Activated naive CD4-positive, alpha-beta T cell treated with Interleukin-2 at 50 U/mL for 16 hours (primary cell): ENCODE measurements at places on chromosomes 3 and 15.

DNA sequence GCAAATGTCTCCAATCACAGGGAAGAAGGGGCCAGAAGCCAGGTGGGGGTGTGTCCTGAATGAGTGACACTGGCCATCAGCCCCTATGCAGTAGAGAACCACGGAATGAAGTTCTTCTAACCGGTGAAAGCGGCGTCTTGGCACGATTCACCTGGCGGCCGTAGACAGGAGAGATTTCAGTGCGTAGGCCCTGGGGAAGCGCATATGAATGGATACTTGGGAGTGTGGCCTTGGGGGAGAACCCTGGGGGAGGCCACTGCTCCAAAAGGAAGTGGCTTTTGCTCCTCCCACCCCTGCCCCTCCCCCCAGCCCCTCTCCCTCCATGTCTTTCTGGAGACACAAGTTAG lies 43.6 kb downstream of the RBPMS2 start:
- DNase-seq, result no peak

DNA sequence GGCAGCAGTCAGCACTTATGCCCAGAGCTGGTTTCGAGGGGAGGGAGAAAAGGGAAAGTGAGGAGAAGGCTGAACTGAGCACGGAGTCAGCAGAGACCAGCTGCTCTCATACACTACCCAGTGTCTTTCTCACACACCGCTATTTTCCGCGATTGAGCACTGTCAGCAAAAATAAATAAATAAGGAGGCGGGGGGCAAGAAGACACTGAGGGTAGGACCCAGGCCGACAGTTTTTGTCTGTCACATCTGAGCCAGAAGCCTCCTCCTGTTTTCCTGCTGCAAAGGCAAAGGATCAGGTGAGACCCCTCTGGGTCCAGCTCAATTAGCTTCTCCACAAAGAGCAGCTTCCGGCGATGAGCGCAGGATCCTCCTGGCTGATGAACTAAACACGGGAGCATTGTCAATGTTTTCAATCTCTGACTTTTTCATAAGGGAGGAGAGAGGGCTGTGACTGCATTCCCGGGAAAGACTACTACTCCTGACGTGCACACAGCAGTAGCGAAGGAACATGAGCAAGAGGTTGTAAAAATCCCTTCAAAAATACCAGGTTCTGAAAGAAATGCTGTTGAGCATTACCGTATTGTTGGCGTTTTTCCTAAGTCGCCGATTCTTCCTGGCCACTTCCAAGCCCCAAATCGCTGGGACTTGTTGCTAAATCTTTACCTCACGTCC lies 1.3 kb downstream of the FRMD5 start:
- no peak for DNase-seq

DNA sequence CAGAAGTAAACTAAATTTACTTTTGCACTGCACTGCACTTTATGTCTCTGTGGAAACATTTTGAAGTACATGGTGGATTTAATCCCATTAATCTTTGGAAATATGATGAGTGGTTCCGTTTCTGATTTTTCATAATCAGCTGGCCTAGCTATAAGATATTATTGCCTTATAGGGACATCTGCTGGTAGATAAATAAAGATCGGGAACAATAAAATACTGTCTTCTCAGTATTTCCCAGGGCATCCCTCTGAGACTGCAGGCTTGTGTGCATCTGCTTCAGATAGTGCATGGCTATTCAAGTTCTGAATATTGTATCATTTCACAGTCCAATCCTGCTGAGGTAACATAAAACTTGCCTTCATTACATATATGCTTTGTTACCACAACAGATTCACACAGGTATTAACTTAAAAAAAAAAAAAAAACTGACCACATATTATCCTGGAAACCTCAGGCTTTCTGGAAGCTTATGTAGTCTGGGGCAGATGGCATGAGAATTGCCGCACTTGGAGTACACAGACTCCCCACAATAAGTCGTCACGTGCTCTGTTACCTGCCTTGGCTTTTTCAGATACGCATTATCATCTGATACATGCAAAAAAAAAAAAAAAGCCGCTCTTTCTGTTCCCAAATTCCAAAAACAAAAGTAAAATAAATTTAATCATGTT lies 330.8 kb upstream of the AGTR1 start:
- DNase-seq, result no peak

GRCh38 chr3:15479400-15480224 lies 41.9 kb downstream of the COLQ start:
- no peak for DNase-seq

DNA sequence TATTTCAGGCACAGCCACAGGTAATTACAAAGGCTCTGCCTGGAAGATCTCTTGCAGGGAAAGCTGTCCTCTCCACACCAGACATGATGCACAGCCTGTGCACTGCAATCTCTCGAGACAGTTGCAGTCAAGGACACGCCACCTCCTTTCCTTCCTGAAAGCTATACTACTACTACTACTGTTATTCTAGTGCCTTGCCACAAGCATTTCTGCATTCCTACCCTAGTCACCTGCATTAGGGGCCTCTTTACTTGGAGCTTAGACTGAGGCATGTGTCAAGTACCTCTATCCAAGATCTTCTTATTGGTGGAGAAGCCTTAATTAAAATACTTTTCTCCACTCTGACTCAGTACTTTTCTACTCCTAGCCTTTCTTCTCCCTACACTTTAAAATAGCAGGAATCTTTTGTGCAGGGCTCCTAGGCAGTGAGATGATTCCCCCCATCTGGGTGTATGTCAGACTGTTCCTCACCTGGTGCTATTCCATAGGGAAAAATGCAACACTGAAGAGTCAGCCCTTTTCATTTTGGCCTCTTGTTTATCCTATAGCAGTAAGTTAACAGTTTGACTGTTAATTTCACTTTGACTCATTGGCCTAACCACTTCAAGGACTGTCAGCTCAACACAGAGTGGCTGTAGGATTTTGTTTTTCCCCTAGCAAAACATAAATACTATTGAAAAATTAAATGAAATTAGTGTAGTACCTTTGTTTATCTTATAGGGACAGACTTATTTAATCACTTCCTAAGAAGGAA lies 78.9 kb downstream of the ESYT3 start:
- no peak for DNase-seq

- DNase-seq, result no peak
These were observed 33.9 kb downstream of the TRPM7 start for GRCh38 chr15:50652671-50653070.

DNA sequence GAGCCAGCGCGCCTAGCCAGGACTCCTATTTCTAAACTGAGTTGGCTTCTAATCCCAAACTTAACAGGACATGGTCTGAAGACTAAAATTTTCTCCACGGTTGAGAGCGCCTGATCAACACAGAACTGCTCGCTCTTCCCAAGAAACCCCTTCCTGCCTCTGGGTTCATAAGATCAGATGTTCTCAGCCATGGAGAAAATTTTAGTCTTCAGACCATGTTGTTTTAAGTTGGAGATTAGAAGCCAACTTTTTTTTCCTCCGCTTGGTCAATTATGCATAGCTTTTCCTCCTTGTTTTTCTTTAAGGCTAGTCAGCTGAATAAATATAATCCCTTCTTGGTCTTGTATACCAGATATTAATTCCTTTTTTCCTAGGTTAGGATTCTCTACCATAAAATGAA lies 356.6 kb upstream of the ADAMTS9 start:
- DNase-seq, result no peak

- no peak for DNase-seq
These were observed 274.0 kb upstream of the TGFBR2 start for GRCh38 chr3:30332196-30333021.

DNA sequence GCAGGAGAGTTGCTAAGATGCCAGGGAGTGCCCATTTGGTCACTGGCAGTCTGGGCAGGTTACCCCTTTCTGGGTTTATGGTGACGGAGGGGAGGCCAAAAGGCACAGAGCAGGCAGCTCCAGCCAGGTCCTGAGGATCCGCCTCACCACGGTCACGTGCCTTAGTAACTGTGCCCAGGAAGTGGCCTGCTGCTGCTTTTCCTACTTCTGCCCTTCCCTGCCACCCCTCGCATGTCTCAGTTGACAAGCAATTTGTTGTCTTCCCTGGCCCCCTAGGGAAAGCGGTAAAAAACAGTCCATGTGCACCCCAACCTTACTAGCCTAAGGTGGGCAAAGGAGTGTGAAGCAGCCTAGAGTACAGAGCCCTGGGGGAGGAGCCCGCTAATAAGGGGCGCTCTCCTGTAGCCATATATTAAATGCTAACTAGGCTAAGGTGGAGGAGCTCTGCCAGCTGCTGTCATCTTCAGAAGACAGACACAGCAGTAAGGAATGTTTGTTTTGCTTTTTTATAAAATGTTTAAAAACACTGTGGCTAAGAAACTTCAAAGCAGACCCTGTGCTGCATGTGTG lies 9.1 kb upstream of the LIPH start:
- no peak for DNase-seq

GRCh38 chr3:62242831-62243509 lies 130.4 kb downstream of the FEZF2 start:
- DNase-seq, result no peak

- DNase-seq, result no peak
These were observed 950.2 kb upstream of the CADM2 start for GRCh38 chr3:84008623-84009022.

- no peak for DNase-seq
These were observed 26.5 kb downstream of the NEO1 start for GRCh38 chr15:73078722-73079121.

GRCh38 chr15:77033729-77034671 lies 36.9 kb downstream of the TSPAN3 start:
- DNase-seq, result no peak
